Occipital lobe (tissue), 3 donors: ENCODE measurements at places on chromosomes 1 and 21. TPM values are rescaled to one million over a fixed set of nuclear protein-coding genes. Genes with fewer than 3 reads are reported as not detected.

- DNase-seq, result no peak
Measured at GRCh38 chr1:167434306-167434705, 84.0 kb downstream of the CD247 start.

DNA sequence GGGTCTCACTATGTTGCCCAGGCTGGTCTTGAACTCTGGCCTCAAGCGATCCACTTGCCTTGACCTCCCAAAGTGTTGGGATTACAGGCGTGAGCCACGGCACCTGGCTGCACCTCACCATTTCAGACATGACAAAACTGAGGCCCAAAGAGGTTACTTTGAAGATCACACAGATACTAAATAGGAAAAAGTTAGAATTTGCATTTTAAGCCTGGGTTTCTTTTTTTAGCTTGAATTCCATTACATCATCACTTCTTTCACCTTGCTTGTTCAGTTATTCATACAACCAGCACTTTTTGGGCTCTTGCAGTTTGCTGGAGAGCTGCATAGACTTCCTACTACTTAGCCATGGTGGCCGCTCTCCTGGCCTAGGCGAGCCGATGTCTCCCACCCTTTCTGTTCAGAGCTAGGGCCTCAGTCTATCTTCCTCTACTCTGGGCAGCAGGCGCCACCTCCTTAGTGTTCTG, 16.3 kb upstream of the CD2 start:
- no peak for DNase-seq

GRCh38 chr1:230588323-230588746, 53.9 kb upstream of the COG2 start:
- no peak for DNase-seq

DNA sequence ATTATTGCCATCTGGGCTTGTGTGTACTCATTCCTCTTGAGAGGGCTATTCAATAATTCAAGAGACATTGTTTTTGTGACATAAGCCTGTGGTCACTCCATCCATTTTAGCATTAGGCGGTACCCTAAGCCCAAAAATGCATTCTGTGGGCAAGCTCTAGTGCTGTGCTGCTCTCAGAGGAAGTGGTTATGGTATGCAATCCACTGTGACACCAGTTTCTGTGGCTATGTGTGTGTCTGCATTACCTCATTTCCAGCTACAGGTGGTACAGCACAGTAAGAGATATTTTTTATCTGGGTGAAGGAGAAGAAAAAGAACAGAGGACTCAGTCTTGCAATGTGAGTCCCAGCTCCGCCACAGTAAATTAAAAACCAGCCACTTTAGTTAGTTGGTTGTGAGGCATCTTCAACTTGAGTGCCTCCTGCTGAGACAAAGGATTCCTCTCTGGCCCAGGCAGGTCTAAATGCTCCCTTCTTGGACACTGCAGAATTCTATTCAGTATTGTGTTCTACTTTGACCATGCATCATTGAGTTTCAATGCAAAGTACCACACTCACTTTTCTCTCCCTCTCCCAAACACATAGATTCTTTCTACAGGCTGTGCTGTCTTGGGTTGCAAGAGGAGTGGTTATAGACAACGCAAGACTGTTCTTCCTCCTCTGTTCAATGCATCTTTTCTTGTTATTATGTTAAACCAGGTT, 777.8 kb upstream of the BRINP3 start:
- DNase-seq, result no peak

DNA sequence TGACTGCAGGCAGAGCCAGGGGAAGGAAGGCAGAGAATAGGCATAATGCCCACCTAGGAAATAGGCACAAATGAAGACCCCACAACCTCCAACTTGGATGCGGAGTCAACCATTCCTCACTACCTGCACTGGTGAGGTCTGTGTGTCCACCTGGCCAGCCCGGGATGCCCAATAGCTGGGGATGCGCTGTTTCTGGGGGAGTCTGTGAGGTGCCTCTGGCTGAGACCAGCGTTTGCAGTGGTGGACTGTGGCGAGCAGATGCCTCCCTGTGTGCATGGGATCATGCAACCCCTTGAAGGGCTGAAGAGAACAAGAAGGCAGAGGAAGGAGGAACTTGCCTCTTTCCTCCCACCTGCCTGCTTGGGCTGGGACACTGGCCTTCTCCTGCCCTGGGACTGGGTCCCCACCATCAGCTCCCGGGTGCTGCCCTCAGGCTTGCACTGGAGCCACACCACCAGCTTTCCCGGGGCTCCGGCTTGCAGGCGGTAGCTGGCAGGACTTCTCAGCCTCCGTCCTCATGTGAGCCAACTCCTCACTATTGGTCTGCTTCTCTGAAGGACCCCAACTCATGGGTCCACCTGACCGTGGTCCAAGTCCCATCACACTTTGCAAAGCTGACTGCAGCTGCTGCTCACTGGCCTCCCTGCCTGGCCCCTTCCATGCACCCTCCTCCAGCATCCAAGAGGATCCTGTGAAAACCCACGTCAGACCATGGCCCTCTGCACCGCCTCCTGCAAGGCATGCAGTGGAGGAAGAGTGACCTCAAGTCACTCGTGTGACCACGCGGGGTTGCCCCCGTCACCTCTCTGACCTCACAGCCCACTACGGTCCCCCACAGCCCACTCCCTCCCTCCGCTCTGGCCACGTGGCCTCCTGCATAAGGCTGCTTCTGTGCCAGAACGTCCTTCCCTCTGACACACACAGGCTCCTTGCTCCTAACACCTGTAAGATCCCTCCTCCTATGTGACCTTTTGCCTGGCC, 2.7 kb upstream of the PDE9A start:
- no peak for DNase-seq

GRCh38 chr1:219247441-219247840, 73.8 kb downstream of the LYPLAL1 start:
- DNase-seq, result no peak

GRCh38 chr1:246815693-246816270, 91.6 kb downstream of the SCCPDH start:
- no peak for DNase-seq

- no peak for DNase-seq
Measured at GRCh38 chr1:78839704-78840277, 166.7 kb downstream of the ADGRL4 start.

GRCh38 chr1:107132195-107132594, 8.6 kb upstream of the NTNG1 start:
- DNase-seq, result no peak

GRCh38 chr1:89900791-89901708, 80.2 kb downstream of the LRRC8D start:
- DNase-seq, result no peak

DNA sequence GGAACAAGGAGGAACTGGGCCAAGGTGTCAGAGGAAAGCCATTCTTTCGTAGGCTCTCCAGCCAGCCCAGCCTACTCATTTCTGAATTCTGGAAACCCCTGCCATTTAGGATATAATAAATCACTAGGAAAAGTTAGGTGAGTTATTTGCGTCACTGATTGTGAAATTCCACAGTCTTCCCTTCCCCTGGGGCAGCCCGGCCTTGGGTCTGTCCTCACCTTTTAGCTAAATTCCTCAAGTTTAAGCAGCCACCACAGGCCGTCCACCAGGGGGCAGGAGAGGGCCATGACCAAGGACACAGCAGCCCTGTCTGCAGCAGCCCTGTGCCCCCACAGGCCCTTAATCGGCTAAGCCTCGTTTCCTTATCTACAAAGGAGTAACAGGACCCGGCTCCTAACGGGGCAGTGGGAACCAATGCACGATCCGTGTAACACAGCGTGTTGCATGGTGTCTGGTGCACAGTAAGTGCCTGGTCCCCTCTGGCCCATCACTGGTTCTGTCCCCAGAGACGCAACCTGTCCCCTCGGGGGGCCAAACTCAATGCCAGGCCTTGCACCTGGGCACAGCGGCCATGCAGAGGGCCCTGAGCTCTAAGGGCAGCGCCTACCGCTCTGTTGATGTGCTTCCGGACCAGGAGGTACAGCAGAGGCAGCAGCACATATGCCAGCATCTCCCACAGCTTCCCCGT, 18.1 kb downstream of the GPR157 start:
- DNase-seq, result peak; percentile 51

Gene SLAMF7
- not detected for total RNA-seq

Gene TMEM81
- total RNA-seq, result 3.4 TPM

Gene GPR157
- total RNA-seq, result 0.47 TPM

Gene FOXO6
- 5.9 TPM for total RNA-seq

Gene BMP8A
- 0.16 TPM for total RNA-seq

Gene SLC19A1
- 10.8 TPM for total RNA-seq

Gene CCDC17
- total RNA-seq, result 0.47 TPM

Gene FALEC
- 1.1 TPM for total RNA-seq

Gene CXADR
- total RNA-seq, result 372 TPM
